Suprapubic skin (tissue), 4 donors: ENCODE measurements at places on chromosomes 7 and 10.
A peak's percentile ranks its signal among the peaks of the same experiment; 100 is the strongest.

DNA sequence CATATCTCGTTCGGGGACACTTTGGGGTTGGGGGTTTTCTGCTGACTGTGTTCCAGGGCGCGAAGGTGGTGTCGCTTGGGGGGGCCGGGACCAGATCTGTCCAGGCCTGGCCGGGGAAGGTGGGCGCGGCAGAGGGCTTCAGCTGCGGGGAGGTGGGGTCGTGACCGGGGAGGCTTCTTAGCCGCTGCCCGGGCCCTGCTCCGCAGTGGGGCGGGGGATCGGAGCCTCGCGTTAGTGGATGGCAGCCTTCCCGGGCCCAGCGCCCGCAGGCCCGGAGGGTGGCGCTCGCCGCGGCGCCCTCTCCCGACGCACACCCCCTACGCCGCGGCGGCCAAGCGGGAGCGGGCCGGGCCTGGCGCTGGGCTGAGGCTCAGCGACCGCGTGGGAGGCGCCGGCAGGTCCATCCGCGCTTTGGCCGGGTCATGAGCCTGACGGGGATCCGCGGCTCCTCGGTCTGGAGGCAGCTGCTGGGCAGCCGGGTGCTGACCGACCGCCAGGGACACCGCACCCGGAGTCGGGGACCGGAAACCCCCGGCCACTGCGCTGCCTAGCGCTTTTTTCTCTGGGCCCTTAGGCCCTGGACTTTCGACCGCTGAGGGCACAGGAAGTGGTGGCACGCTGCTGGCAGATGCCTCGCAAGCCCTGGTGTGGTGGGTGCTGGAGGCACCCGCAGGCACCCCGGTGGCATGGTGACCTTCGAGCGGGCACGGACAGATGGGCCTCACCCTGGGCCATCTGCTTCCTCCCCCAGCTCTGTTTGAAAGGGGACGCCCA, 1.2 kb downstream of the AGAP3 start:
- H3K36me3 ChIP-seq = no peaks in the 10 kb centered on the region
- peak overlapping the region; percentile 62 for H3K4me3 ChIP-seq
- H3K27me3 ChIP-seq = no peaks in the 10 kb centered on the region
- H3K27ac ChIP-seq = peak overlapping the region; percentile 88

DNA sequence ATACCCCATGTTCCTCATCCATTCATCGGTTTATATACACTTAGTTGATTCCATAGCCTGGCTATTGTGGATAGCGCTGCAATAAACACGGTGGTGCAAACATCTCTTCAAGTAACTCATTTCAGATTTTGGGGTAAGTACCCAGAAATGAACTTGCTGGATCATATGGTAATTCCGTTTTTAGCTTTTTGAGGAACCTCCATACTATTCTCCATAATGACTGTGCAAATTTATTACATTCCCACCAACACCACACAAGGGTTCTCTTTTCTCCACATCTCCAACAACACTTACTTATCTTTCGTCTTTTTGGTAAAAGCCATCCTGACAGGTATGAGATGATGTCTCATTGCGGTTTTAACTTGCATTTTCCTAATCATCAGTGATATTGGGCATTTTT, 3.7 kb downstream of the NPFFR1 start:
- peaks cover 24% of the 10 kb centered on the region for H3K27me3 ChIP-seq
- peaks cover 7% of the 10 kb centered on the region for H3K4me1 ChIP-seq
- no peak overlapping the region for H3K27ac ChIP-seq
- H3K4me3 ChIP-seq = no peak overlapping the region
- DNase-seq = no peak
- H3K36me3 ChIP-seq = no peaks in the 10 kb centered on the region

DNA sequence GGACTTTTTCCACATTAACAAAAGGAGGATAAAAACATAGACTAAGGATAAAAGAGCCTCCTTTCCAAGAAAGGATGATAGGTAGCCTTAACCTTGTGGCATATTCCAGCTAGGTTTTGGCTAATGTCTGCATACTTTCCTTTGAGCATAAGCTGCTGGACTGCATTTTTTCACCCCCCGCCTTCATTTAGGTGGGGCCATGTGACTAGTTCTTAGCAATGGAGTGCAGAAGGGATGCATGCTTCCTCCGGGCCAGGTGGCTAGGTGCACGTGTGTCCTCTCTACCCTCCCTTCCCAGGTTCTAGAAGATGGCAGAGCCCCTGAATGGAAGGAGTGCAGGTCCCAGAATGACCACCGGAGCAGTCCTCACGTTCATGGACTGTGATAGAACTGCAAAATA, 59.8 kb downstream of the BPGM start:
- H3K4me3 ChIP-seq = no peak overlapping the region
- no peak for DNase-seq
- no peak overlapping the region for H3K27ac ChIP-seq

GRCh38 chr7:121085922-121086321, 97.4 kb downstream of the CPED1 start:
- H3K27ac ChIP-seq = no peak overlapping the region
- H3K4me3 ChIP-seq = no peak overlapping the region
- no peaks in the 10 kb centered on the region for H3K36me3 ChIP-seq

GRCh38 chr7:124155432-124156022, 122.7 kb upstream of the TMEM229A start:
- no peaks in the 10 kb centered on the region for H3K27me3 ChIP-seq
- H3K4me3 ChIP-seq = no peak overlapping the region
- no peaks in the 10 kb centered on the region for H3K4me1 ChIP-seq
- no peak overlapping the region for H3K27ac ChIP-seq
- H3K36me3 ChIP-seq = no peaks in the 10 kb centered on the region

DNA sequence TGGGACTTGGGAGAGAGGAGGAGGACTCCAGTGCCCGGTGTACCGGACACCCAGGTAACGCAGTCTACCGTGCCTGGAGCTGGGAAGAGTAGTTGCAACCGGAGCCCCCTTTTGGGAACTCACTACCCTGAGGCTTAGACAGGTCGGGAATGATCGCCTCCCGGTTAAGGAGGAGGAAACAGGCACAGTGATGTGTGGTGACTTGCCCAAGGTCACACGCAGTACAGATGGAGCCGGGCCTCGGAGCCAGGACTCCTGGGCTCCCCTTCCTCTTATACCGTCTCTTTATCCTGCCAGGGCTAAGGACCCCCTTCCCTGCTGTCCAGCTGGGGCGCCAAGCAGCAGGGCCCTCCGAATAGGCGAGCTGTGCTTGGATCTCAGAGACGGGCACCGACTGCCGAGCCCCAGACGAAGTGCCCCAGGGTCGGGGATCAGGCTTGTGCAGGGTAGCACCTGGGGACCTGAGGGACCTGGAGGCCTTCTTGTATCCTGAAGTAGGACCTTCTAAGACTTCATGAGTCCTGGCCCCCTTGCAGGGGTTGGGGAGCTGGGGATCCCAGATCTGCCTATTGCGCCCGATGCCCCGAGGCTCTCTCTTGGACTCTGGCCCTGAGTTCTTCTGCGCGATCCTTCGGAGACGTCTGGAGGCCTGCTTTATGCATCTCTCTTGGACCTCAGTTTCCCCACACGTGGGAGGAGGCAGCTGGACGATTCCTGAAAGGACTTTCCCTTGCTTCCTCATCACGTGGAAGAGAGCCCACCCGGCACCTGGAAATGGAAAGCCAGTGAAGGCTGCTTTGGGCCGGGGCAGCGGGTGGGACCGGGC, 767 bp upstream of the CYP26A1 start:
- H3K27ac ChIP-seq = no peak overlapping the region
- H3K4me1 ChIP-seq = peaks cover 45% of the 10 kb centered on the region
